Ecto neural progenitor cell (in vitro differentiated cells): ENCODE measurements at places on chromosomes 4 and X.

GRCh38 chrX:51395810-51396728 lies 63.4 kb downstream of the NUDT10 start:
- DNase-seq = peak; percentile 50

DNA sequence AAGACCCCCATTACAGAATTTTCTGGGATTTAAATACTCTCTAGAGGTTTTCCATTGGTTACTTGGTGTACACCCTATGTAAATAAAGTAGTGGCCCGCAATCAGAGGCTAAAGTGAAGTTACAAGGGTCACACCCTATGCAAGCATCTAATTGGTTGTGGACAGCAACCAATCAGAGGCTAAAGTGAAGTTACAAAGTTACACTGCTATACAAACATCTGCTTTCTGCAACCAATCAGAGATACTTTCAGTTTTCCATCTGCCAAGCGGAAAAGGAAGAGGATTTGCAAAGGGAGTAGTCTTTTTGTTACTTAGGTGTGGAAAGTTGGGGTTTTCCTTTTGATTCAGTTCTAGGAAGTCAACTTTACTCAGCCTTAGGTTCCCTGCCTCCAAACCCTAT lies 2.0 kb upstream of the ATRX start:
- DNase-seq = no peak

- no peak for DNase-seq
These were observed 1.4 kb downstream of the ZFX start for GRCh38 chrX:24150898-24151297.

- DNase-seq = no peak
These were observed 314.0 kb downstream of the FRMPD4 start for GRCh38 chrX:12452268-12452667.

- DNase-seq = no peak
These were observed 1798.9 kb downstream of the PCDH7 start for GRCh38 chr4:32519060-32519459.

DNA sequence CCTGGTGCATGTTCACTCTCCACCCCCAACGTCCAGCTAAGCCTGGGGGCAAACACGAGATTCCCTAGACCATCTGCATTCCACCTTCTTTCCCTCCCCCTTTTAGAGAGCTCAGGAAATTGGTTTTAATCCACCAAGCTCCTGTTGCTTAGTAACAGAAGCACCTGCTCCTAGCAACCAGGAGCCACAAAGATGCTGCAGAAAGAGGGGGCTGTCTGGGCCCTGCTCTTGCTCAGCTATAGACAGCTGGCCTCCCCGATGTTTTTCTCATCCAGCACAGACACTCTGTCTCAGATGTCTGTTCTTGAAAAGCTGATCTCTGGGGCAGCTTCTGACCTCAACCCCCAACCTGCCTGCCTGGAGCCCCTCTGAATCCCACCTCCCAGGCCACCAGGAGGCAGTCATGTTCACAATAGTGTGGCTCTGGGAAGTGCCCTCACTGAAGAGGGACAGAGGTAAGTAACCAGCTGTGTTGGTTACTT lies 71.5 kb downstream of the SLC16A2 start:
- peak; percentile 72 for DNase-seq

DNA sequence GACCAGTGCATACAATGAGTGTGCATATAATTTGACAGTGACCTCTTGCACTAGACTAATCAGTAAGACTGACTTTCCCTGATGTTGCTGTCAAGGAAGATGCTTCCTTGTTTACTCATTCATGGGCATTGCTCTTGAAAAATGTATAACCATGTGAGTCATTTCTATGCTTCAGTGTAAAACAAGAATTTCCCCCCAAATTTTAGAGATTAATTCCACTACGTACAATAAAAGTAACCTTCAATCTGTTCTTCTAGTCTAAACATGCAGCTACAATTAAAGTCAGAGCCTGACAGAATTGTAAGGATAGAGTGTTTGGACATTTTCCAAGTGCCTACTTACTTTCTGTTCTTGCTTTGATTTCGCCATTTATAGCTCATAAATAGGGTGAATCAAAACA lies 935.7 kb downstream of the RAPGEF2 start:
- DNase-seq = no peak

DNA sequence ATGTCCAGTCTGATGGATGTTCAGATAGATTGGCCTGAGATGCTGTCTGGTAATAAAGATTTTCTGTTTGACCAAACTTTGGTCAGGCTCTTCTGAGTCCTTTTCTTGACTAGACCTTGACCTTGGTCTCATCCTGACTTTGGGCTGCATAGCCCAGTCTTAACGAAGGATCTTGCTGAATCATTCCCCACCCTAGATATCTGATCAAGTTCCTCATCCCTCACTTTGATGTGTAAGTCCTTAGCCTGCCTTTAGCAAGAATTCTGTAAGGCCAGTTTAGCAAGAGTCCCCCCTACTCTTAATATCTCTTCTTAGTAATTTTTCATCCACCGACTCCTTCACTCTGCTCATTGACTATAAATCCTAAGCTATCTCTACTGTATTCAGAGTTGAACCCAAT lies 244.4 kb upstream of the JADE1 start:
- DNase-seq = no peak

GRCh38 chr4:132530861-132531260 lies 618.2 kb upstream of the PCDH10 start:
- no peak for DNase-seq

GRCh38 chr4:113641025-113641431 lies 120.5 kb downstream of the CAMK2D start:
- no peak for DNase-seq

DNA sequence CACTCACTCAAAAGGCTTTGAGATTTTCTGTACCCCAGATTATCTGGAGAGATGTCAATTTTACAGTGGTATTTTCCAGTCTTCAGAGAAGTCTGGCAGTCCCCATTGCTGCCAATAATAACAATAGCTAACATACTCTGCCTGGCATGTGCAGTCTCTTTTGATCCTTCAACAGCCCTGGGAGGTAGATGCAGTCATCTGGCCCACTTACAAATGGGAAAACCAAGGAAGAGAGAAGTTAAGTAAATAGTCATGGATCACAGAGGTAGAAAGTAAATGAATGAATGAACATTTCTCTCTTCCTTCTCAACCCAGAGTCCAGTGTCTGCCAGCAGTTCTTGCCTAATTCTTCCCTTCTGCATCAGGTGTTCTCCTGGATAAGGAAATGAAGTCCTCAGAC lies 113.0 kb upstream of the EDNRA start:
- DNase-seq = no peak

GRCh38 chr4:17273047-17273446 lies 238.8 kb downstream of the QDPR start:
- DNase-seq = no peak

DNA sequence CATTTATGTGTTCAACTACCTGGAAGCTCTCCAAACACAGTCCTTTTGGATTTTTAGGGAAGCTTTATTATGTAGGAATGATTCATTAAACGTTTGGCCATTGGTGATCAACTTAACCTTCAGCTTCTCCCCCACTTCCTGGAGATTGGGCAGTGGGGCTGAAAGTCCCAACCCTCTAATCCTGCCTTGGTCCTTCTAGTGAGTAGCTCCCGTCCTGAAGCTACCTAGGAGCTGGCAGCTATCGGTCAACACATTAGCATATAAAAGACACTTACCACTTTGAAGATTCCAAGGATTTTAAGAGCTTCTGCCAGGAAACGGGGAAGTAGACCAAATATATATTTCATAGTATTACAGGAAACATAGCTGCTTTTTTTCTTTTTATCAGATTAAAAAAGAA lies 69.7 kb downstream of the MCUB start:
- DNase-seq = no peak

- no peak for DNase-seq
These were observed 45.9 kb downstream of the CDKL5 start for GRCh38 chrX:18471296-18471695.

DNA sequence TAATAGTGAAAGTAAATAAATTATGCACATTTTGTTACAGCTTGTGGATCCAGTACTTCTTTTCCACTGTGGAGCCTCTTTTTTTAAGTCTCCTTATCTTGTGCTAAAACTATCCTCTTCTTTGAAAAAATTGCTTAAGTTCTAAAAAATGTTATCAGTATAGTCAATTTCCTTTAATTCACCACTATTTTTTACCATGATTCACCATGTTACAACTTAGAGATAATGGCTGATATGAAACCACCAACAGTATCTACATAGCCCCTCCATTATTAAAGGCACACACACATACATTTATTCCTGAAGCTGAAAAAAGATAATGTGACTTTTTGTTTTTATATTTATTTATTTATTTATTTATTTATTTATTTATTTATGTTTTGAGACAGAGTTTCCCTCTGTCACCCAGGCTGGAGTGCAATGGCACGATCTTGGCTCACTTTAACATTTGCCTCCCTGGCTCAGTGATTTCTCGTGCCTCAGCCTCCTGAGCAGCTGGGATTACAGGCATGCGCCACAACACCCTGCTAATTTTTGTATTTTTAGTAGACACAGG lies 243.2 kb downstream of the SPOCK3 start:
- no peak for DNase-seq

- DNase-seq = no peak
These were observed 117.6 kb upstream of the PCDH18 start for GRCh38 chr4:137649711-137650450.

- no peak for DNase-seq
These were observed 202.2 kb downstream of the CLCN4 start for GRCh38 chrX:10358958-10359357.

GRCh38 chr4:30656828-30657227 lies 63.3 kb upstream of the PCDH7 start:
- no peak for DNase-seq

DNA sequence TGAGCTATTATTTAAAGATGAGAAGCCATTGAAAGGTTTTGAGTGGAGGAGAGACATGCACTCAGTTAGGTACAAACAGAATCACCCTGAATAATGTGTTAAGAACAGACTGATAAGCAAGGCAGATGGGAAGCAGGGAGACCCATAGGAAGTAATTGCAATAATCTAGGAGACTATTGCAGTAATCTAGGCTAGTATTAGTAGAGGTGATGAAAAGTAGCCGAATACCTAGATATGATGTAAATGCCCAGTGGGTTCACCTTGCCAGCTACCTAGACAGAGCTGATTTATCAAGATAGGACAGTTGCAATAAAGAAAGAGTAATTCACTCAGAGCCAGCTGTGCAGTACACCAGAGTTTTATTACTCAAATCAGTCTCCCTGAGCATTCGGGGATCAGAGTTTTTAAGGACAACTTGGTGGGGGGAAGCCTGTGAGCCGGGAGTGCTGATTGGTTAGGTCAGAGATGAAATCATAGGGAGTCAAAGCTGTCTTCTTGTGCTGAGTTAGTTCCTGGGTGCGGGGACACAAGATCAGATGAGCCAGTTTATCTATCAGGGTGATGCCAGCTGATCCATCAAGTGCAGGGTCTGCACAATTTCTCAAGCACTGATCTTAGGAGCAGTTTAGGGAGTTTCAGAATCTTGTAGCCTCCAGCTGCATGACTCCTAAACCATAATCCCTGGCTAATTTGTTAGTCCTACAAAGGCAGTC lies 427.5 kb downstream of the RPA4 start:
- DNase-seq = no peak

GRCh38 chr4:125951261-125951887 lies 636.6 kb downstream of the FAT4 start:
- DNase-seq = no peak

GRCh38 chrX:135632353-135632752 lies 81.1 kb upstream of the CT45A1 start:
- DNase-seq = no peak

- DNase-seq = no peak
These were observed 1954.4 kb downstream of the ARAP2 start for GRCh38 chr4:34289962-34290361.

DNA sequence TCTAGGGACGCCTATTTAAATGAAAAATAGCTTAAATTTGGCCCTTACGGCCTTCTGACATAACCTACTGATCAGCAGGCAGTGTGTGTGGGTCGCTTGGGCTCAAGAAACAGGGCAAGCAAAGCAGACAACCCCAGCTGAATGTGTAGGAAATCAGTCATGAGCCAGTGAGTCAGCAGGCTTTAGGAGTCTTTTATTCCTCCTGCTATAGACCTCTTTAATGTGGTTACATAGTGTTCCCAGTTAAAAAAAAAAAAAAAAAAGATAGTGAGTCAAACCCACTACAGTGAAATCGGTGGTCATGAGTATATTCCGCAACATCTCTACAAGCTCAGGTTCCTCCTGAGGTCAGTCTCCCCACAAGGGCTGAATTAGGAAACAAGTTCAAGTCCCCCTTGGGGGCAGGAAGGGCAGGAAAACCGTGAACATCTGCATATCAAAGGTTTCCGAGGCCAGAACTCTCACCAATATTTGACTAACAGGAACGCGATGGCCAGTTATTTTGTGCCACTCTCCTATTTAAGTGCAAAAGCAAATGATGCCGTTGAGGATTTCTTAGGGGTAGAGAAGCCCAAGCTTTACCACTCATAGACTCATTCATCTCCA lies 32.7 kb downstream of the ACSL1 start:
- DNase-seq = no peak

GRCh38 chr4:68359508-68359907 lies 9.6 kb upstream of the YTHDC1 start:
- DNase-seq = no peak

DNA sequence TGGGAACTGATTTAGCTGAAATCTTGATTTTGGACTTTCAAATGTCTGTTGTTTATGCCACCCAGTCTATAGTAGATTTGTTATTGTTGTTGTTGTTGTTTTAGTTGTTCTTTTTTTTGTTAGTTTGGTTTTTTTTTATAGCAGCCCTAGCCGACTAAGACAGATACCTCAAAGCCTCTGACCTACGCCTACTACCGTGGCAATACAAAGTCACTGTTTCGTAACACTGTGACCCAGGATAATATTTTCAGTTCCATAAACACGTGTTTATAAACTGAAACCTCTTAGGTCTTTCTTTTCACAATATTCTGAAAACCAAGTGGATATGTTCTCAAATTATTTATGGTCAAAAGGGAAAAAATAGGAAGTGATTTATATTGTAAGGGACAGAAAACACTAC lies 32.8 kb downstream of the VCX2 start:
- no peak for DNase-seq

- DNase-seq = no peak
These were observed 31.2 kb downstream of the CCNI start for GRCh38 chr4:77044461-77045150.

DNA sequence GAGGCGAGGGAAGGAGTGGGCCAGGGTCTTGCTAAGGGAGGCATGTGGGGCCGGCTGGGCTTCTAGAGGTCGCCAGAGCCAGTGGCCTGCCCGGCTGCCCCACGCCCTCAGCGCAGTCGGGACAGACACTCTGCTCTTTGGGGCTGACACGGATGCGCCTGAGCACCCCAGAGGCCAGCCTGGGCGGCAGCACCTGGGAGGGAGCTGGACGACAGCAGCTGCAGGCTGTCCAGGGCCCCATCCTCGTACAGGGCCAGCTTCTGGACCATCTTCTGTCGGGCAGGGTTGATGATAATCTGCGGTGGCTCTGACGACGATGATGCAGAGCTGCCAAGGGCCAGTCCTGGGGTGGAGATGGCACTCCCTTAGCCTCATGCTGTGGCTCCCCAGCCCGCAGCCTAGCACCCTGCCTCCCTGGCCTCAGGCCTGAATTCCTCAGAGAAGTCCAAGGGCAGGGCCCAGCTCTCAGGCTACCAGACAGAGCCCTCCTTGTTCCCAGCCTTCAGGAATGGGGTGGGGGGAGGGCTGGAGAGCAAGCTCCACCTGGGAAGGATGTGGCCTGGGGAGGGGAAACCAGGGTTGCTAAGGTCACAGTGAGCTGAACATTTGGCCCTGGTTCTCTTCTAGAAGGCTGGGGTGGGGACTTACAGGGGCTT lies 7.2 kb downstream of the IRAK1 start:
- DNase-seq = no peak
